EL (cell line): ENCODE measurements at places on chromosomes 4 and X.
A peak's percentile ranks its signal among the peaks of the same experiment; 100 is the strongest.

GRCh38 chr4:17667653-17668201 is 53.3 kb downstream of the MED28 start:
- no peak for DNase-seq

- DNase-seq = no peak
Observed at GRCh38 chr4:67697860-67698687, 2.9 kb downstream of the UBA6 start.

DNA sequence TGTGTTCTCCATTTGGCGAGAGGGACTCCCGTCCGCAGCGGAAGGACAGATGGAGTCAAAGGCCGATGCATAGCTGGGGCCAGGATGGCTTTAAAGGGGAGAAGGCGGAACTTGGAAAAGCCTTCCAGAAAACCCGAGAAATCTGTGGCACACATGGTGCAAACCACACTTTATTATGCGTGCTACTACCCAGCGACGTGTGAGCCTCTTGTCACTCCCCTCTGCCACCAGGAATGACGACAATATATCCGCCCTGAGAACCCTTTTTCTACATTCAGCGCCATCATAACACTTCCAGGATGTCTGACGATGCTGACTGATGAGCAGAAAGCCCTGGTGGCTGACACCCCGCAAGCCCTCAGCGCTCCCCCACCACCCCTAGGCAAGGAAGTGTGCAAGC is 689 bp upstream of the DCHS2 start:
- DNase-seq = no peak

DNA sequence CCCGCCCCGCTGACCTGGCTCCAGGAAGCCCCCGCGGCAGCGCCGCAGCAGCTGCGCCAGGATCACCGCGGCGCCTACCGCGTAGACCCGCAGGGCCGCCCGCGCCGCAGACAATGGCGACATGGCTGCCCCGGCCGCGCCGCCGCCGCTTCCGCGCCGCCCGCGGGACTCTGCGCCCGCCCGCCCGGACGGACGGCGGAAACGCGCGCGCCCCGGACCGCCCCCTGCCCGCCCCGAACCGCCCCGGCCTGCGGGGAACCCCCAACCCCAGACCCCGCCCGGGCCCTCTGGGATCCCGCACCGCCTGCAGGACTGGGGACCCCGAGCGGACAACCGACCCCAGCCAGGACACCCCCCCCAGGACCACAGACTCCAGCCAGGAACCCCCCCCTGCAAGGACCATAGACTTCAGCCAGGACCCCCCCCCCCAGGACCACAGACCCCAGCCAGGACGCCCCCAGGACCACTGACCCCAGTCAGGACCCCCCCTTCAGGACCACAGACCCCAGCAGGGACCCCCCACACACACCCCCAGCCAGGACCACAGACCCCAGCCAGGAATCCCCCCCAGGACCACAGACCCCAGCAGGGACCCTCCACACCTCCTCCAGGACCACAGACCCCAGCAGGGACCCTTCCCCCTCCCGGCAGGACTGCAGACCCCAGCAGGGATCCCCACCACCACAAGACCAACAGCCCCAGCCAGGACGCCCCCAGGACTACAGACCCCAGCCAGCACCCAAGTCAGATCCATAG is at the start of the genes DHRSX and ZBED1:
DHRSX (minus strand) TSS at position 174 of the 756 bp plus-strand sequence; CDS start at position 123, 51 bp downstream.
ZBED1 (minus strand) TSS at position 174 of the 756 bp plus-strand sequence. CDS start 10,257 bp downstream, outside the sequence.
- DNase-seq = peak; percentile 31

- no peak for DNase-seq
Observed at GRCh38 chr4:3736806-3737205, 29.4 kb upstream of the ADRA2C start.

- DNase-seq = no peak
Observed at GRCh38 chrX:2504706-2505332, 4.0 kb upstream of the DHRSX start.

DNA sequence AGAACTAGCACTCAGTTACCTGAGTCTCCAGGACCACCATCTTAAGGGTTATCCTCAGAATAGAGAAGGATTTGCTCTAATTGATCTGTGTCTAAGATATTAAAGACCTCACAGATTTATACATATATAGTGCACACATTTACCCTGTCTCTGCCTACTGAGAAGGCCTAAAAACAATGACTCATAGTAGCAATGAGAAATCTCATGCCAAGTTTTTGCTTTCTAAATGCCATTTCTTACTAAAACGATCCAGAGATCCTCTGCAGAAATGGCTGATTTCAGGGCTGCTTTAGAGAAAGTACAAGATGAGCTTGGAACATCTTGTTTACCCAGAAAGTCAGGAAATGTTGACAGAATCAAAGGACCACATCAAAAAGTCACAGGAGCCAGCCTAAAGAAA is 79.1 kb upstream of the INPP4B start:
- peak; percentile 2 for DNase-seq

DNA sequence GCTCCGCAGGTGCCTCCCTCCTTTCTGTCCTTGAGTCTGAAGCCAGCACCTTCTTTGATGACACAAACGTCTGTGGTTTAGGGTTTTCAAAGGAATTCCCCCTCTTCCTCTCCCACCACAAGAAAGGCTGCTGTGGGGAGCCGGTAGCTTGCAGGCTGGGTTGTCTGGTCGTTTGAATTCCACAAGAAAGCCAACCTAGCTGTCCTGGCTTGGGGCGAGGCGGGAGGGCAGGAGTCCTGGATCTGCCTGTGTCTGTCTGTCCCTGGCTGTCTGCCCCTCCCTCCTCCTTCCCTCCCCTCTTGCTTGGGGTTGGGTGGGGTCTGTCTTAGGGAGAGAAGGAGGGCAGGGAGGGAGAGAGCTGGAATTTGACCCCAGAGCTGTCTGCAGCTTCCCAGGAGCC is 56.3 kb downstream of the SHROOM2 start:
- DNase-seq = no peak

DNA sequence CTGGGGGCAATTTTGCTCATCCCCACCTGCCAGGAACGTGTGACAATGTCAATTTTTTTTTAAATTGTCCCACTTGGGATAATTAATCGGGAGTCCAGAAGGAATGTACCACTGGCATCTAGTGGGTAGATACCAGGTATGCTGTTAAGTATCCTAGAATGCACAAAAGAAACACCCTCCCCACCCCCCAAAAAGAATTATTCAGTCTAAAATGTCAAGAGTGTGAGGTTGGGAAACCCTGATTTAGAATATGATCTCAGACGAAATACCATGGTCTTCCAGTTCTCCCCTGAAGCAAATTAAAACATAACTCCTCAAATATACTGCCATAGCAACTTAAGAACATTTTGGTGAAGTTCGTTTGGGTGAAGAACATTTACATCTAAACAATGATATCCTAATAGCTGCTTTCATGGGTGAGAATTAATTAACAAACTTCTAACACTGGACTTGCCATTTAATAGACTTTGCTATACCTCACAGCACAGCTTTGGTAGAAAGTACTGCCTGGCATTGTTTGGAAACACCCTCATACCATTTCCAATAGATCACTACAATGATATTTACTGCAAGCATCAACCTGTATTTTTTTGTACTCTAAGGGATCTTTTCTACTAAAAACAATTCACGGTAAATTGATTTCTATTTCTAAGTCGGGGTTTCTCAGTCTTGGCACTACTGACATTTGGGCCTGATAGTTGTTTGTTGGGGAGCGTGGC is 36.5 kb downstream of the SH3RF1 start:
- no peak for DNase-seq

- DNase-seq = no peak
Observed at GRCh38 chr4:54933579-54933978, 191.8 kb downstream of the KDR start.

DNA sequence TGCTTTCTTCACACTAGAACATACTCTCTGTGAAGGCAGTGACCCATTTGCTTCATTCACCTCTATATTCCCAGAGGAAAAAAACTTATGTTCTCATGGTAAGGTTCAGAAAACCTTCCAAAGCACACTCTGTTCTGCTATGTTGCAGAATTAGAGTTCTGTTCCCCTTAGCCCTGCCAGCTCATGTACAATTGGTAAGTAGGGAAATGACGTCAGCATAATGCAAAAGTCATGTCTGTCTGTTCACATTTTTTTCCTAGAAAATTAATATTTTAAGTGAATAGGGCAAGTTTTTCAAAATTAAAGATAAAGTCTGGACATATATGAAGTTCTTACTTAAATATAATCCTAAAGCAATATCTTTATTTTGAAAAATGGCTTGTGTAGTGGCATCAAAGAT is 443.6 kb downstream of the GALNTL6 start:
- no peak for DNase-seq

- DNase-seq = peak; percentile 33
Observed at GRCh38 chr4:134747108-134747805, 545.7 kb upstream of the PABPC4L start.

GRCh38 chr4:104826171-104826570 is 320.5 kb upstream of the TET2 start:
- DNase-seq = no peak

GRCh38 chr4:108849611-108850168 is 86.8 kb upstream of the ETNPPL start:
- DNase-seq = peak; percentile 66

DNA sequence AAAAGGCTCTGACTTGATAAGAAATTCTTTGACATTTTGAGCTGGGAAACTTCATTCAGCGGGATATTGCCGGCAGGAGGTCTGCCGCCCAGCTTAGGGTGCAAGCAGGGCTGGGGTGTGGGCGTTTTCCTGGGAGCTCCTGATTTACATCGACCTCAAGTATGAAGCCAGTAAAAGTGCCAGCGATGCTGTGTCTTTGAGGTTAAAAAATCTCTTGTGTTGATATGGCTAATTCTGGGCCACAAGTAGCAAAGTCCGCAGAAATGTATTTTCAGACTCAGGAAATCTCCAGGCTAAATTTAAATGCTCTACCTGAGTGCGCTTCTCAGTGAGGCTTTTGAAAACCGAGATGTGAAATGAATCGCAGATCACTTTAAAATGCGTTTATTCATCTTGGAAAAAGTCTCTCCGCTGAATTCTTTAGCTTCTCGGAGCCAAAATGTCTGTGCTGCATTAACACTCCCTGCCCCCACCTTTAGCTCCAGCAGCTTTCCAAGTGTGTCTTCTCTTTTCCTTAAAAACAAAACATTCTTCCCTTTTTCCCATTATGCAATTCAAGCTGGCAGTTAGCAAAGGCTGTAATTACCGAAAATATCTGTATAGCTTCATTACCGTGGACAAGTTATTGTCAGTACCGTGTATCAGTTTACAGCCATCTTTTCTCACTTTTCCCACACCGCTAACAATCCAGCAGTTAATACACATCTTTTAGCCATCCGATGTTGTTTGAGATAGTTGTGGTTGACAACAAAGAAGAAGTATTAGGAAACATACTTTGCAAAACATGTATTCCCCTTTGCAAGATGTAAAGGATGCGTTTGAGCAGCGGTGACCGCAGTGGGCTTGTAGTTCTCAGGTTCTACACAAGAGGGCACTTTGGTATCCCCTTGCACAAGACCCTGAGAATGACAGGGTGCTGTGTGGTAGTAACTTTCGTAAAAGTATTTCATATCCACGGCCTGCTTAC is 136.0 kb upstream of the STX18 start:
- peak; percentile 51 for DNase-seq

DNA sequence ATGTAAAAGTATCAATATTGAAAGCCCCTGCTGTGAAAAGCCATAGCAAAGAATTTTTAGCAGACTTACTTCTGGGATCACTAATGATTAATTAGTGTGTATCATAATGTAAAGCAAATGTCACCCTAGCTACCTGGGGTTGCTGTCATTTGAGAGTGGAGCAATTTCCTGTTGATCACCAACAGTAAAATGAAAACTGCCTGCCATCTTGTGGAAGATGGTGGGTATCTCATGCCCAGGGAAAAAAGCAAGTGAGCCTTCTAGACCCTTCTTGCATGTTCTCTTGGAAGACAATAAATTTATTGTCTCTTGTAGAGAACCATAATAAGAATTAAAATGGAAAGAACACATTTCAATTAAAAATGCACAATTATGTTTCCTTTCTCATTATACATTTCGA is 360.2 kb downstream of the ZIC3 start:
- DNase-seq = no peak

DNA sequence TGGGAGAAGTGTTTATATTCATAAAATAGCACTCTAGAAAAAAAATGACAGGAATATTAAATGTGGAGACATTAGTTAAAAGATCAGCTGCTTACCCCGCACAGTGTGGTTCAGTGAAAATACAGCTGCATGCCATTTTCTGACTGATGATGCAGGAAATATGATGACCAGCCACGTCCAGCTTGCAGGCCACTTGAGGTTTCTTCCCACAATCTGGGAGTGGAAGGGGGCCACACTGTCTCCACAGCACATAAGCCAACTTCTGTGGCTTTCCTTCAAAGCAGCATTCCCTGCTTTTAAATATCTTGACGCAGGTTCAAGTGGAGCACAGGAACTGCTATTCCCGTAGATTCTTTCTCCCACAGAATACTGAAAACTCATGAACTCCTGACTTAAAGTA is 173.4 kb upstream of the GALNT7 start:
- no peak for DNase-seq

GRCh38 chr4:185307136-185307950 is 88.4 kb downstream of the LRP2BP start:
- DNase-seq = no peak

DNA sequence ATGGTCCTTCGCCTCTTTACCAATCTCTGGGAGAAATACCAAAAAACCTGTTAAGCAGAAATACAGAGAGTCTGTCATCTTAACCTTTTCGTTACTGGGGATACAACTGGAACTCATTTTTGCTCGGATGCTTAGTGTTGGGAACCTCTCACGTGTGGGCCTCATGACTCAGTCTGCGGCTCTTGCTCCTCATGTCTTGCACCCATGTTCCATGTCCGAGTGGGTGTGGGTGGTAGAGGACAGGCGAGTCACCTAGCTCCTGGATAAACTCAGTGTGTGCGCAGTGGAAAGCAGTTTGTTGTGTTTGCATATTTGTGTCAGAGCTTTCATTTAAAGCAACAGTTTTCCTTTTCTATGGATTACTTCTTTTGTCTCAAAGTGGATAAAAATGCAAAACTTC is 70.6 kb downstream of the TNIP2 start:
- DNase-seq = peak; percentile 18

DNA sequence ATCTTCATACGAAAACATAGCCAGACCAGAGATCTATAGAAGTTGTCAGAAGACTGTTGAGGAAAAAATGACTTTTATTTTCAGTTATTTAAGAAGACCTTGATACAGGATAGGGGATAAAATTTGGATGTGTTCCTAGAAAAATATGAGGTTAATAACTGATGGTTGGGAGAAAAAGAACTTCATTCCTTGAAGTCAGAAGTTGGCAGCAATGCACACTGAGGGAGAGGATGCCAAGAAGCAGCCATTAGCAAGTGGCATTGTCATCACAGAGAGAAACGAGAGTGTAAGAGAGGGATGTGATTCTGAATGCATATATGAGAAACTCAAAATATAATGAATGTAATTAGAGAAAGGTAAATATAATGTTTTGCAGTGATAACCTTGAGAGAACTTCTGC is 382.1 kb upstream of the EPHA5 start:
- no peak for DNase-seq

DNA sequence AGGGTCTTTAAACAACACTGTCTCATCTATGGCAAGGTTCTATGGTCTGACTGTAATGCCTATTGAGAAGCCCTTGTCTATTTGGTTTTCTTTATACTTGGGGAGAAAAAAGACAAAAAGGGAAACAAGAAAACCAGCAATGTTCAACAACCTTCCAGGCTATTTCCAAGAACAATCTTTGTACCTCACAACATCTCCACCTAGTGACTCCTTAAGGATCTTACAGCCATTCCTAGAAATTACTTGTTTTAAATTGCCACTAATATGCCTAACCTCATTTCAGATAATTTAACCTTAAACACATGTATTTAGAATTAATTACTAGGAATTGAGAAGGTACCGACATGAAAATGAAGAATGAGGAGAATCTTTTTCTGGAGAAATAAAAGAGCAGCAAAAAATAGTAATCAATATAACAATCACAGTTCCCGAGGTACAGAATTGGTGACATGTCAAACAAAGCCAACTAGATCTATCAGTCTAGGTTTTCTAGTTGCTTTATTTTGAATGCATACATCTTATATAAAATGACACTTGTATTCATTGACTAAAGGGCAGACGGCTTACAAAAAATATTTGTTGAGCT is 1.6 kb upstream of the RBM46 start:
- DNase-seq = peak; percentile 7
